ENCODE measurements at places on chromosomes 12 and 14.

GRCh38 chr12:51238037-51238509, 553 bp upstream of the DAZAP2 start:
- DNase-seq, result peak; percentile 38

DNA sequence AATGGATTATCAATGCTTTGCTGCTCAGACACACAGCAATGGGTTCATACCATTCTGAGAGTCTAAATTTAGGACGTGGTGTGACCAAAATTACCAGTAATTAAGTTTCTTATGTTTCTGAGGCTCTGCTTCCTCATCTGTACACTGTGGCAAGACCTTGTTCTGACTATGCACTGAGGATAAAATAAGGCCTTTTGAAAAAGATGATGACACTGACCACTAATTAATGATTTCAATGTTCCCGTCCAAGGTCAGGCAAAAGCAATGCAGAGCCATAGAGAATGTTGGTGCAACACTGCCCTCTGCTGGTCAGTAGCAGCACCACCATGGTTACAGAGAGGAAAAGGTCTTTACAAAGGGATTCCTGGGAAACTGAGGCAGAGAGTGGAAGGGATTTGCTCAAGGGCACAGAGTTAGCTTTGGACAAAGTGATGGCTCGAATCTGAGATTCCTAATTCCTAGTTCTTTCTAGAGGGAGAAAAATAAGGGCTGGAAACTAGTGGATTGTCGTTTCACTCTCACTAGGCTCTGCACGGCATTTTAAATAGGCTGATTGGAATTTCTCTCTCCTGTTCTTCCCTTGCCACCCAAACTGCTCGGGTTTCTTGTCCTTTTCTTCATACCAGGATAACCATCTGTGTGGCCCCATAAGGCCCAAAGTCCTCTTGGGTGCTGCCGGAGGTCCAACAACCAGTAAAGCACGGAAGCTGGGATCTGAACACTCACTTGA, 22.3 kb upstream of the P2RX7 start:
- peak; percentile 81 for DNase-seq

GRCh38 chr12:8665759-8666158, 3.1 kb upstream of the MFAP5 start:
- no peak for DNase-seq

- peak; percentile 38 for DNase-seq
Observed at GRCh38 chr12:116015525-116015924, 262.0 kb downstream of the MED13L start.

DNA sequence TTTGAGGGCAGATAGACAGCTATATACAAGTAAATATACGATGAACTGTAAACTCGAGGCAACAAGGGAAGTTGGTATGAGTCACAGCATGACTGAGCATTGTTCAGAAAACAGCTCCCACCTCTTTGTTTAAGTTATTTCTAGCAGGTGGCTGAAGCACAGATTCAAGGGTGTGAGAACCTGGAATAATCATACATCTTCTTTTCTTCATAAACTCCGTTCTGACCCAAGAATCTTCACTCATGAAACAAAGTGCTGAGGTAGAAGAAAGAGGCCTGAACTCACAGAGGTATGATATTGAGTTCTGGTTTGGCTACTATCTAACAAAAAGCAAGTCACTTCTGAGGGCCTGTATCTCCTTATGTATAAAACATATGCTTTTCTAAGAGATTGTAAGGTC, 364.1 kb upstream of the KITLG start:
- DNase-seq, result peak; percentile 64

- no peak for DNase-seq
Observed at GRCh38 chr12:38516418-38516817, 199.8 kb downstream of the ALG10B start.

GRCh38 chr14:101594511-101595148, 33.3 kb downstream of the DIO3 start:
- no peak for DNase-seq

DNA sequence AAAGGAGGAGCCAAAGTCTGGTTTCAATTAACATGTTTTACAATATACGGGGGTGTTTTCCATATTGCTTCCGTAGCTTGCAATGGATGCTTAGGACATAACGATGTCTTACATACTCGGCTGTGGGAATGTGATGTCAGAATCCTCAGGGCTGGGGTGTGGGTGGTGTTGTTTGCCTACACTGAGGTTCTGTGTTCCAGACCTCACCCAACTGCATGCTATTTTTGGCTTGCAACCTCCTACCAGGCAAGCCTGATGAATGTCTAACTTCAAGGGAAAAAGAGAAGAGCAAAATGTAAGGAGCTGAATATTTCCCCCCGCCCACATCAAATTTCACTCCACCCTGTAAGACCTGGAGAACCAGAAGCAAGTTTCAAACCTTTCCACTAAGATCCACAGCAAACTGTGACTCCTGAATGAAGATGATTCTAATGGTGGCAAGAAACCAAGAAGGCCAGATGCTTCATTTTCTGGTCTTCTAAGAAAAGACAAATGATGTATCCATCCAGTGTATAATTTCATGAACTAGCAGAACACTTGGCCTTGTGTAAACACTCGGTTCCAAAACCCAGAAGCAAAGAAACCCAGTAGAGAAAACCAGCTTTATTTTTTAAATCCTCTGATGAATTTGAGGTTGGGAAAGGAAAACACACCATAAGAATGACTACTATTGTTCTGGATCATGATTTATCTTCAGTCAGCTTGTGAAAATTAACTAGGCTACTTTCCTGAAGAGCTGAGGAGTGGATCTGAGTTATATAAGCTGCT, 227.9 kb downstream of the DACT1 start:
- peak; percentile 34 for DNase-seq

GRCh38 chr12:126389961-126390360, 1324.7 kb downstream of the AACS start:
- DNase-seq, result no peak

DNA sequence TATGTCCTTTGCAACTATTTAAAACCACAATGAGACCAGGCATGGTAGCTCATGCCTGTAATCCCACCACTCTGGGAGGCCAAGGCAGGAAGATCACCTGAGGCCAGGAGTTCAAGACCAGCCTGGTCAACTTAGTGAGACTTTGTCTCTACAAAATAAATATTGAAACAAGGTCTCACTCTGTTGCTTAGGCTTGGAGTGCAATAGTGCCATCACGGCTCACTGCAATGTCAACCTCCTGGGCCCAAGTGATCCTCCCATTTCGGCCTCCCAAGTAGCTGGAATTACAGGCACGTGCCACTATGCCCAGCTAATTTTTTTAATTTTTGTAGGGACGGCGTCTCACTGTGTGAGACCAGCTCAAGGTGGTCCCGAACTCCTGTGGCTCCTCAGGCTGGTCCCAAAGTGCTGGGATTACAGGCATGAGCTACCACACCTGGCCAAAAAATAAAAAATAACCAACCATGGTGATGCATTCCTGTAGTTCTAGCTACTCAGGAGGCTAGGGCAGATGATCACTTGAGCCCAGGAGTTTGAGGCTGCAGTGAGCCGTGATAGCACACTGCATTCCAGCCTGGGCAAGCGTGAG, 955 bp upstream of the FITM1 start:
- DNase-seq, result no peak

Measured in kidney tubule cell (primary cell).